ENCODE measurements at places on chromosomes 6 and 20. TPM values are rescaled to one million over a fixed set of nuclear protein-coding genes. Genes with fewer than 3 reads are reported as not detected.

The TRAPPC3L gene
- total RNA-seq: not detected

The TRIM39 gene
- 13.9 TPM for total RNA-seq

The STMND1 gene
- not detected for total RNA-seq

The SEMG1 gene
- not detected for total RNA-seq

The RAB32 gene
- 161 TPM for total RNA-seq

The OOEP gene
- total RNA-seq: not detected

The TRIM40 gene
- total RNA-seq: not detected

The HSPA1L gene
- total RNA-seq: 0.89 TPM

The SMLR1 gene
- total RNA-seq: not detected

Measured in uterine smooth muscle cell (primary cell).